Neural crest cell (in vitro differentiated cells): ENCODE measurements at places on chromosomes 2 and 18. TPM values are rescaled to one million over a fixed set of nuclear protein-coding genes. Genes with fewer than 3 reads are reported as not detected.

- no peak overlapping the region for H3K4me3 ChIP-seq
- H3K4me1 ChIP-seq: no peaks in the 10 kb centered on the region
- H3K27ac ChIP-seq: no peak overlapping the region
- no peak for DNase-seq
- H3K36me3 ChIP-seq: no peaks in the 10 kb centered on the region
- no peaks in the 10 kb centered on the region for H3K27me3 ChIP-seq
Measured at GRCh38 chr18:43001821-43002220, 113.7 kb downstream of the RIT2 start.

GRCh38 chr2:169910109-169910799 is 83.0 kb downstream of the UBR3 start:
- no peaks in the 10 kb centered on the region for H3K4me1 ChIP-seq
- H3K4me3 ChIP-seq: no peak overlapping the region
- DNase-seq: no peak
- H3K27ac ChIP-seq: no peak overlapping the region
- H3K36me3 ChIP-seq: peaks cover 2% of the 10 kb centered on the region

PDCD1 gene
- total RNA-seq: not detected in 2 replicates

- H3K4me1 ChIP-seq: no peaks in the 10 kb centered on the region
- no peak for DNase-seq
- H3K27me3 ChIP-seq: no peaks in the 10 kb centered on the region
- no peak overlapping the region for H3K4me3 ChIP-seq
- peak overlapping the region; percentile 48 for H3K27ac ChIP-seq
- H3K36me3 ChIP-seq: no peaks in the 10 kb centered on the region
Measured at GRCh38 chr18:75125382-75126331, 83.3 kb downstream of the PTGR3 start.

DNA sequence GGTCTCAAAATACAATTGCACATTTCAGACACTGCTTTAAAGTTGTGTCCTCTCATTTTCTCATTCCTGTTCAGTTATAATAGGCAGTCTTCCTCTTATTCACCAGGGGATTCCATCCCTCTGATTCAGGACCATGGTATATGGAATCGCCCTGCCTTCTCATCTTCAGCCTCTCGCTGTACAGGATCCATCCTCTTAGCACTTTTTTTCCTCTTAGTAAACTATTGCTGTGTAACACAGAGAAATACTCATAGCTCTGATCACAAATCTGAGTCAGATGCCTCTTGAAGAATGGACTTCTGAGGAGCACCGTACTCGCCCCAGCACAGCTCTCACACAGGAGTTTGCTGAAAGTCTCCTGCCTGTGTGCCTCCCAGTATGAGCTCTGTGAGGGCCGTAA is 11.3 kb downstream of the RMP24 start:
- no peak overlapping the region for H3K27ac ChIP-seq
- no peak for DNase-seq
- no peak overlapping the region for H3K4me3 ChIP-seq

C2orf15 gene
- total RNA-seq: 0.23 and 0.37 TPM in 2 replicates

GRCh38 chr2:19711470-19712372 is 190.1 kb downstream of the TTC32 start:
- H3K4me1 ChIP-seq: peaks cover 11% of the 10 kb centered on the region
- H3K27ac ChIP-seq: no peak overlapping the region
- no peak overlapping the region for H3K4me3 ChIP-seq
- no peak for DNase-seq
- H3K36me3 ChIP-seq: no peaks in the 10 kb centered on the region

COLEC11 gene
- total RNA-seq: not detected in 2 replicates

DPYSL5 gene
- 201 and 203 TPM in 2 replicates for total RNA-seq

GRCh38 chr2:241818943-241819270 is 9.9 kb downstream of the NEU4 start:
- no peak for DNase-seq
- no peak overlapping the region for H3K4me3 ChIP-seq
- peaks cover 12% of the 10 kb centered on the region for H3K4me1 ChIP-seq
- no peak overlapping the region for H3K27ac ChIP-seq
- peaks cover 10% of the 10 kb centered on the region for H3K27me3 ChIP-seq
- H3K36me3 ChIP-seq: peaks cover 9% of the 10 kb centered on the region

DNA sequence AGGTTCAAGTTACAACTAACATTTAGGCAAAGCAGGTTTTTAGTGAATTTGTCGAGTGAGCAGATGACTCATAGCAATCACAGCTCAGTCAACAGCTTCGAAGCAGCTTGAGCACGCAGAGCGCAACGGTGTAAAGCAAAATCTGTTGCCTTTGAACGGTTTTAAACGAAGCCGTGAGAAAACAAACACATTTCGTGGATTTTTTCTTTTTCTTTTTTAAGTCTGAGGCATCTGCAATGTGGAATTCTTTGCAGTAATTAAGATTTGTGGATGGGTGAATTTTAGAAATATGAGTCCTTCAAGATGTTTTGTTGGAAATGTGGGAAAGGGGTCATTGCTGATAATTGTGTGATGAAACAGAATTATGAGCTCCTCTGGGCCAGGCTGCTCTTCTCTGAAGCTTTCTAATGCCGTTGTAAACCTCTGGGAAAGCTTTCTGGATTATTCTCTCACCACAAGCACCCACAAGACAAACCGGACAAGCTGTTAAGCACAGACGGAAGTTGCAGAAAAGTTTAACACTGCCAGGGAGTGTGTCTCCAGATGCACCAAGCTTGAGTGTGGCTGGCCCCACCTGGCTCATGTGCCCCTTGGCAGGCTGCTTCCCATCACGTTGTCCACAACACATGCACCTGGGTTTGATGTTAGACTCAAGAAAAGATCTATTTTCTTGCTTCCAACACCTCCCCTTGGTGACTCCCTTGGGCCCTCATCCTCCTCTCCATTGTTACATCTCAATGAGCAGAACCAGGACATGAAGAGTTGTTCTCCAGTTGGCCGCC is 224.7 kb downstream of the ACKR3 start:
- peaks cover 4% of the 10 kb centered on the region for H3K36me3 ChIP-seq
- H3K27me3 ChIP-seq: peaks cover 5% of the 10 kb centered on the region
- no peak for DNase-seq
- peaks cover 12% of the 10 kb centered on the region for H3K4me1 ChIP-seq
- no peak overlapping the region for H3K4me3 ChIP-seq

- no peaks in the 10 kb centered on the region for H3K27me3 ChIP-seq
- no peaks in the 10 kb centered on the region for H3K4me1 ChIP-seq
- no peaks in the 10 kb centered on the region for H3K36me3 ChIP-seq
- H3K27ac ChIP-seq: no peak overlapping the region
- H3K4me3 ChIP-seq: no peak overlapping the region
Measured at GRCh38 chr18:68984342-68984741, 186.5 kb downstream of the CCDC102B start.

- no peak overlapping the region for H3K27ac ChIP-seq
- no peaks in the 10 kb centered on the region for H3K4me1 ChIP-seq
- no peaks in the 10 kb centered on the region for H3K36me3 ChIP-seq
- DNase-seq: peak; percentile 20
- H3K27me3 ChIP-seq: peaks cover 43% of the 10 kb centered on the region
Measured at GRCh38 chr18:59837586-59837985, 62.2 kb upstream of the PMAIP1 start.

GRCh38 chr2:207131594-207131993 is 34.2 kb downstream of the KLF7 start:
- no peak overlapping the region for H3K27ac ChIP-seq
- H3K27me3 ChIP-seq: no peaks in the 10 kb centered on the region
- no peak for DNase-seq
- peaks cover 26% of the 10 kb centered on the region for H3K36me3 ChIP-seq

ACKR3 gene
- 24.5 and 26.2 TPM in 2 replicates for total RNA-seq

ALLC gene
- total RNA-seq: not detected in 2 replicates

DNA sequence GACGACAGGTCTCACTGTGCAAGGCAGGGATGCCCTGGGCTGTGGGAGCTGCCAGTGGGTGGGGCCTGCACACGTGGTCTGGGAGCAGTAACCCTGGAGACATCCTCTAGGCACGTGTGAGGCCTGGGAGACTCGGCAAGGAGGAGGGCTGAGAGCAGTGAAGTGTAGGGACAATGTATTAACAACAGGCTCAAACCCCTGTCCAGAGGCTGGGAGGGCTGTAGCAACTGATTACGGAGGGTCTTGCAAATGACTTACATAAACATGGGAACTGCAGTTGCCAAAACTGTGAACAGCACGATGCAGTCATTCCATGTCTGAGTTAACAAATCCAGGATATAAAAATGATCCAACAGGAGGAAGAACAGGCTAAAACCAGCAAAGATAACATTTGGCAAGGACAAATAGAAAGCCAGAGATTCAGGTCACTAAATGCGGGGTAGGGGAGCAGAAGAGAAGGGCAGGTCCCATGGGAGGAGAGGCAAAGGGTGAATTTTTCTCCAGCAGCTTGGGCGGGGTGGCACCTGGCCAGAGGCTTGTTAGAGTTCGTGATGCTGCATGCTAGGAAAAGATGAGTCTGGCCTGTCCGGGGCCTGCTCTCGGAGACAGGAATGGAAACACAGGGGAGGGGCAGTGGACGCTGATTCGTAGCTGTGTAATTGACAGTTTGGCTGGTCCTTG is 44.9 kb downstream of the CYP27C1 start:
- no peaks in the 10 kb centered on the region for H3K27me3 ChIP-seq
- H3K4me1 ChIP-seq: peaks cover 27% of the 10 kb centered on the region
- no peak overlapping the region for H3K4me3 ChIP-seq
- H3K36me3 ChIP-seq: peaks cover 5% of the 10 kb centered on the region
- H3K27ac ChIP-seq: no peak overlapping the region

GAL3ST2 gene
- 0.28 TPM in 1 of 2 replicates, not detected in the other for total RNA-seq

- H3K36me3 ChIP-seq: peaks cover 3% of the 10 kb centered on the region
- no peak for DNase-seq
- no peak overlapping the region for H3K27ac ChIP-seq
- H3K4me1 ChIP-seq: peaks cover 27% of the 10 kb centered on the region
- no peaks in the 10 kb centered on the region for H3K27me3 ChIP-seq
- no peak overlapping the region for H3K4me3 ChIP-seq
Measured at GRCh38 chr2:105671156-105671555, 73.6 kb upstream of the NCK2 start.

- H3K4me3 ChIP-seq: no peak overlapping the region
- H3K27me3 ChIP-seq: peaks cover 2% of the 10 kb centered on the region
- H3K36me3 ChIP-seq: no peaks in the 10 kb centered on the region
- no peak for DNase-seq
- no peaks in the 10 kb centered on the region for H3K4me1 ChIP-seq
Measured at GRCh38 chr18:13890761-13891361, 24.5 kb downstream of the MC2R start.

DNA sequence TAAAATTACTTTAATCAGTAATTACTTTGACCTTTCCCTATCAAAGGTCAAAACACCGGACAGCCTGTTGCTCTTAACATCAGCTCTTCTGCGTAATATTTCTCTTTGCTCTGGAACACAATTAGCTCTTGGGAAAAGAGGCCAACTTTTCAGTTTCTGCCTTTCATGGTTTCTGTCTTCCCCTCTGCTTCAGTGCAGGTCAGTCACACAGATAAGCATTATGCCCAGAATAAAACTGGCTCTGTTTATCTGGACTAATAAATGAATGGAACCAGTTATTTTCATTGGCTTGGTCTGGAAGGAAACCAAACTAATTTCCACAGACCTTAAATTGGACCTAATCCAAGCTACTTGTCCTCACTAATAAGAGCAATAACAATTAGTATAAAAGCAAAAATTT is 26.2 kb upstream of the GALNT3 start:
- no peaks in the 10 kb centered on the region for H3K27me3 ChIP-seq
- no peak overlapping the region for H3K4me3 ChIP-seq
- no peaks in the 10 kb centered on the region for H3K36me3 ChIP-seq

DNA sequence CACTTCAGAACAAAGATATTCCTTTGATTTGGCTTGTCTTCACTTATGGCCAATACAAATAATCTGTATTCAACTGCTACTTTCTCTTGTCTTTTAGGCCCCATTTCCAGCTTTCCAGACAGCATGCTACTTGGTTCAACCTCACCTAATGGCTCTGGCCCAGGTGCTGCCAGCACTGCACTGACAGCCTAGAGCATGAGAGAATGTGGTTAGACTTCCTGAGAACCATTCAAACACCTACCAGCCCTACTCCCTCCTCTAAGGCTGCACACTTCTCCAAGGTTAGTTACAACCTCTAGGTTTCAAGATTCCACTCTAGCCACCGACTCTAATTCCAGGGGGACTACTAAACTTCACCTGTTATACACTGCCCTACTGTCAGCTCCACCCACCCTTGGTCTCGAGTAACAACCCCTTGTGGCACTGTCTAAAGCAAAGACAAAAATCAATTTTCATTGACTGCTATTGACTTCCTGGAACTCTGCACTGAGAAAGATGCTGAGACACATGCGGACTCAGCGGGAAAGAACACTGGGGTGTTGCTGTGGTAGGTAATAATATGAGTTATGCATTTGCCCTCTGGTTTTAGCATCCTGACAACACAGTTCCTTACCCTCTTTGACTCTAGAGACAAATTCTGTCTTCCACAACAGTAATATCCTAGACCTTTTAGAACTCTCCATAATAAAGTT is 38.2 kb downstream of the PLEKHM3 start:
- DNase-seq: no peak
- H3K4me1 ChIP-seq: no peaks in the 10 kb centered on the region
- H3K27me3 ChIP-seq: no peaks in the 10 kb centered on the region
- H3K36me3 ChIP-seq: no peaks in the 10 kb centered on the region

ICOS gene
- not detected in 2 replicates for total RNA-seq

- no peaks in the 10 kb centered on the region for H3K36me3 ChIP-seq
- H3K27me3 ChIP-seq: no peaks in the 10 kb centered on the region
- DNase-seq: no peak
- H3K4me3 ChIP-seq: no peak overlapping the region
- peaks cover 15% of the 10 kb centered on the region for H3K4me1 ChIP-seq
- H3K27ac ChIP-seq: peak overlapping the region; percentile 3
Measured at GRCh38 chr2:19127616-19128015, 230.8 kb downstream of the OSR1 start.

- DNase-seq: no peak
- no peak overlapping the region for H3K27ac ChIP-seq
- no peaks in the 10 kb centered on the region for H3K27me3 ChIP-seq
- peaks cover 12% of the 10 kb centered on the region for H3K36me3 ChIP-seq
- no peak overlapping the region for H3K4me3 ChIP-seq
Measured at GRCh38 chr18:50715919-50716318, 103.9 kb downstream of the MRO start.

IGFBP5 gene
- total RNA-seq: 140 TPM in 2 replicates

- DNase-seq: no peak
- no peak overlapping the region for H3K4me3 ChIP-seq
- no peaks in the 10 kb centered on the region for H3K36me3 ChIP-seq
- peaks cover 17% of the 10 kb centered on the region for H3K27me3 ChIP-seq
- H3K27ac ChIP-seq: no peak overlapping the region
- peaks cover 24% of the 10 kb centered on the region for H3K4me1 ChIP-seq
Measured at GRCh38 chr2:20052861-20053281, 1.4 kb upstream of the LAPTM4A start.
